Psoas muscle (tissue), 8 donors: ENCODE measurements at places on chromosomes 4 and X. TPM values are rescaled to one million over a fixed set of nuclear protein-coding genes. Genes with fewer than 3 reads are reported as not detected.
A peak's percentile ranks its signal among the peaks of the same experiment; 100 is the strongest.

DNA sequence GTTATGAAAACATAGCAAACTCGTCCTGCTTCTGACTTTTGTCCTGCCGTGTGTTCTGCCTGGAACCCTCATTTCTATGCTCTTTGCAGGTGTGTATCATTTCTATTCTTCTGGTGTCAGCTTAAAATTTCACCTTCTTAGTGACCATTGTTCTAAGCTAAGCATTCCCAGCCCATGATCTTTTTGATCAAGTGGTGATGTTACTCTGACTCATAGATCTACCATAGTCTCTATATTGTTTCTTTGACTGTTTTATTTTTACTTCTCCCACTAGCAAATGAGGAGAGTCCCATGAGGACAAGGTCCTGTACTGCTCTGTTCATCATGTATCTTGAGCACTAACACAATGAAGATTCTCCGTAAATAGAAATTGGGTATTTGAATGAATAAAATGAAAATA lies 14.1 kb upstream of the CXCL6 start:
- no peak for DNase-seq

Gene CENPE
- polyA plus RNA-seq: 0.25 TPM

DNA sequence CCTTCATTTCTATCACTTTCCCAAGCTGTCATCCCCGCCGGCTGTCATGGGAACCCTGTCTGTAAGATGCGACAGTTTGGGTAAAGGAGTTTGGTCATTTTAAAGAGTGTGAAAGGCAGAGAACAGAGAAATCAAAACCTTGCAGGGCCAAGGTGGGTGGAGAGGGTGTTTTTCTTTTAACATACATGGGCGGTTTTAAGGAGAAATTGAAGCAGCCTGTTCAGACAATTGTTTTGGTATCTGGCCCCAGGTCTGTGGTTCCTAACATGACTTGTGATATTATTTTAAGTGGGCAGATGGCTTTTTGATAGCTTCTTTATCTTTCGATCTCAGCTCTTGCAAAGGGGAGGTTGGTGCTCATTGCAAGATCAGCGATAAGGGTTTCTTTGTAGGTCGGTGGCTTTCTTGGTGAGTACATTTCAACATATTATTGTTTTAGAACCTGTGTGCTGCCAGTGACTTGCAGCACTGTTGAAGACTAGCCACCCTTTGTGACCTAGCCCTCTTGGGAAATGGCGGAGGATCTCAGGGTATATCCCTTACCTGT lies 3.7 kb downstream of the PPP1R3F start:
- DNase-seq: no peak

- no peak for DNase-seq
Observed at GRCh38 chrX:41931591-41931990, 8.2 kb upstream of the CASK start.

Gene CCKAR
- polyA plus RNA-seq: not detected

DNA sequence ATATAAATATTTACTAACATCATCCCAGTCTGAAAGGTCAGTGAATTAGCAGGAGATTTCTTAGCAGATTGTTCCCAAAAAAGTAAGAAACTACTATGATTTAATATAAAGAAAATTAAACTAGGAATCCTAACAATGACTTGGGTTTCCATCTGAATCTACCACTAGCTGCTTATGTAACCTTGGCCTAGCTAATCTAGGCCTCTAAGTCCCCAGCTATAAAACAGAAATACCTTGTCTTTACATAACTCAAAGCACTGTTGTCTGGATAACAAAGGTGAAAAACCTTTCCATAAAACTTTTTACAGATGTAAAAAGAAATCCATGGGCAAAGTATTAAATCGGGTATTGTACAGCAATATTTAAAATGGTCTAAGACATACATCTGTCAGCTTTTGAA lies 3.0 kb downstream of the FBXL5 start:
- no peak for DNase-seq

Gene UGT2B7
- polyA plus RNA-seq: not detected

DNA sequence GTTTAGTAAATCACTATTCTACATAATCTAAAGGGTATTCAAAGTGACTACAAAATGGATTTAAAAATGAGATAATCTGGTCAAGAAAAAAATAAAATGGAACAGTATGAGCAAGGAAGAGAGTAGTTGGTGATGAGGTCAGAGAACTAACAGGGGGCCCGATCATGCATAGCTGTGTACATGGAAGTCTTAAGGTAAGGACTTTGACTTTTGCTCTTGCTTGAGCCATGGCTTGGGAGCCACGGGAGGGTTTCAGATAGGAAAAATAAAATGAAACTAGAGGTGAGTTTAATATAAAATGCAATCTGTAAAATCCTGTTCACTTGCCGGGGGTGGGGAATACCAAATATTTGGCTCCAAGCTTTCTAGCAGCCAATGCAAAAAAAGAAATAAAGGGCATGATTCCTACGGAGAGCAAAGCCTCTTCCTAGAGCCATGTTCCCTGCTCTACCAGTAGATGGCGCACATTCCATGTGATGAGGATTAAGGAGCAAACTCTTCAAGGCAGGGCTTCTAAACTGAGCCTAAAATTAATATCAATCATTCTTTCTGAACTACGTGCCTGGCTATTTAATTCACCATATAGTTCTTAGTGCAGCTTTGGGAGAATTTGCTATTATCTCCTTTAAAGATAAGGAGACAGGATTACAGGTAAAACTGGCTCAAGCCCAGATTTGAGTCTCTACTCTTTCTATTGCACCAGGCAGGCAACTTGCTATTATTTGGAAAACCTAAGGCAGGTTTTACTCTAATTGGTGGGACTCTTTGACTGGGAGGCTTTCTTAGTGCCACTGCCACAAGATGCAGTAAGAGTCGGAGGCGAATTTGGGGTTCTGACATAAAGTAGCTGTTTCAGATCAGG lies 6.8 kb upstream of the CLCN5 start:
- no peak for DNase-seq

Gene NXF2B
- not detected for polyA plus RNA-seq

Gene UGT2B10
- not detected for polyA plus RNA-seq

DNA sequence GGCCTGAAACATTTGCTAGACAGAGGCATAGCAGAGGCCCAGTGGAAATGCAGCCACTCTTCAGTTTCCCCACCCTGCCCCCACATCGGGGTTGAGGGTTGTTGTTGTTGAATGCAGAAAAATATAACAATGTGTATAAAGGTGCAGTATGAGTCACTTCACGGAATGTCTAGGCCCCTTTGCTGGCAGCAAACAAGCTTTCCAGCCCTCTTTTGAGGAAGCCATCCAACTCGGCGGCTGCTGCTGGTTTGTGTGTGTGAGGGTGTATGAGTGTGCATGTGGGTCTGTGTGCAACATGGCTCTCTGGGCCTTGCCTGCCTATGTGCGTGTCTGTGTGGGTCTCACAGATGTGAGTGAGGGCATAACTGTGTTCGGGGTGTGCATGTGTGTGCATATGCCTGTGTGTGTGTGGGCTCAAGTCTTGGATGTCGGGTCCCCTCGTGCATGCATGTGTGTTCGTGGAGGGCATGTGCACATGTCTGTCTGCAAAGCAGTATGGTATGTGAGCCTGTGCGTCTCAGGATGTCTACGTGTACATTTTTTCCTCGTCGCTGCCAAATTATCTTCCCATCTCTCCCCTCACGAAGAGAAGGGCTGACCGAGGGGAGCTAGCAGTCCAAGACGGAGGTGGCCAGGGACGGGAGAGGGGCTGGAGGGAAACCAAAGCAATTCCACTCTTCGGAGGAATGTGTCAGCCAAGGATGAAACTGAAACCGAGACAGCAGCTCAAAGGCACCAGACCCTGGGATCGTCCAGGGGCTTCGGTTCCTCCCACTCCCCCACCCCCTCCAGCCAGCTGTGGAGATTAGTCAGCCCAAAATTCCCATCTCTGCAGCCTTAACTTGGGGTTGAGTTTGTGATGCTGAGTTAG lies 8.4 kb upstream of the ELF4 start:
- no peak for DNase-seq

Gene CSAG3
- not detected for polyA plus RNA-seq

Gene FRMD7
- polyA plus RNA-seq: not detected

DNA sequence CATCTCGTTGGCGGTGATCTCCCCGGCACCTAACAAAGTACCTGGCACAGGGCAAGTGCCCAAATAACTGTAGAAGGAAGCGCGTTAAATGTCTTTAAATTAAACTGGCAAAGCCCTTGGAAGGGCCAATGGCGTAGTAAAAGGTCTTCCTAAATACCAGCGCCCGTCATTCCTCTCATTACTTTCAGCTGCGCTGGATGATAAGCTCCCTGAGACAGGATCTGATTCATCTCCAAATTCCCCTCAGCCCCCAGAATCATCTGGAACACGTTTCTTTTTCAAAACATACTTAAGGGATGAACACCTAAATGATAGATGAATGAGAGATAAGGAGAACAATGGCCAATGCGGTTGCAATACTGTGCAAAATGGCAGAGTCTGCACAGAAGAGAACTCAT lies 95.1 kb downstream of the AFAP1 start:
- no peak for DNase-seq

Gene GLOD5
- not detected for polyA plus RNA-seq

DNA sequence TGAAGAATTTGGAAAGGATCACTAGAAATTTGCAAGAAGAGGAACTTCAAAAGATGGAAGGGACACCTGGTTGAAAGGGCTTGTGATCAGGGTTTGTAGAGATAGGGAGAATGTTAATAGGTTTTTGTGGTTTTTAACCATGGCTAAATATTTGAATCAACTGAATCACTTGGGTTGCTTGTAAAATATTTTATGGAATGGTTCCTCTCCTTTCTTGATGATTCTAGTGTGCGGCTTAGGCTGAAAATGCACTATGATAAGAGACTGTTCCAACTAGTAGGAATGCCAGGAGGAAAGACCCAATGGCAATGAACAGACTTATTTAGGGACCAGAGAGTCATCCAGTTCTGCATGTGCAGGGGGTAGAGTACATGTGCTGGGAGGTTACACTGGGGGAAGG lies 408.2 kb downstream of the ARHGAP24 start:
- no peak for DNase-seq

DNA sequence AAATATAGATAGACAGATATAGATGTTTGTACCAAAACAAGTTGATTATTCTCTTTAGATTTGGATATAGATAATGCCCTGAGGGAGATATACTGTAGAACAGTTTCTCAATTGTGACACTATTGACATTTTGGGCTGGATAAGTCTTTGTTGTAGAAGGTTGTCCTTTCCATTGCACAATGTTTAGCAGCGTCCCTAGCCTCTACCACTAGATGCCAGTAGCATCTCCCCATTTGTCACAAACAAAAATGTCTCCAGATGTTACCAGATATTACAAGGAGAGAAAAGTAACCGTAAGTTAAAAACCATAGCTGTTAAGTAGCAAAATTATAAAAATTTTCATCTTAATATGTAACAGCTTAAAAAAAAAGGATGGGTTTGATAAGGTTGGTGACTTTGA lies 2595.3 kb downstream of the ARAP2 start:
- DNase-seq: no peak

DNA sequence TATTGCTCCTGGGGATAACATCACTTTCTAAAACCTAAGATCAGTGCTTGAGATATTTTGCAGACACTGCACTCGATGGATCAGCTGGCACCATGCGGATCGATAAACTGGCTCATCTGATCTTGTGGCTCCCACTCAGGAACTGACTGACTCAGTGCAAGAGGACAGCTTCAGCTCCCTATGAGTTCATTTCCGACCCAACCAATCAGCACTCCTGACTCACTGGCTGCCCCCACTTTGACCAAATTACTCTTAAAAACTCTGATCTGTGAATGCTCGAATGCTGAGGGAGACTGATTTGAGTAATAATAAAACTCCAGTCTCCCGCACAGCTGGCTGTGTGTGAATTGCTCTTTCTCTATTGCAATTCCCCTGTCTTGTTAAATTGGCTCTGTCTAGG lies 110.1 kb downstream of the ANAPC4 start:
- DNase-seq: no peak

- no peak for DNase-seq
Observed at GRCh38 chr4:145315811-145316225, 135.4 kb upstream of the OTUD4 start.

DNA sequence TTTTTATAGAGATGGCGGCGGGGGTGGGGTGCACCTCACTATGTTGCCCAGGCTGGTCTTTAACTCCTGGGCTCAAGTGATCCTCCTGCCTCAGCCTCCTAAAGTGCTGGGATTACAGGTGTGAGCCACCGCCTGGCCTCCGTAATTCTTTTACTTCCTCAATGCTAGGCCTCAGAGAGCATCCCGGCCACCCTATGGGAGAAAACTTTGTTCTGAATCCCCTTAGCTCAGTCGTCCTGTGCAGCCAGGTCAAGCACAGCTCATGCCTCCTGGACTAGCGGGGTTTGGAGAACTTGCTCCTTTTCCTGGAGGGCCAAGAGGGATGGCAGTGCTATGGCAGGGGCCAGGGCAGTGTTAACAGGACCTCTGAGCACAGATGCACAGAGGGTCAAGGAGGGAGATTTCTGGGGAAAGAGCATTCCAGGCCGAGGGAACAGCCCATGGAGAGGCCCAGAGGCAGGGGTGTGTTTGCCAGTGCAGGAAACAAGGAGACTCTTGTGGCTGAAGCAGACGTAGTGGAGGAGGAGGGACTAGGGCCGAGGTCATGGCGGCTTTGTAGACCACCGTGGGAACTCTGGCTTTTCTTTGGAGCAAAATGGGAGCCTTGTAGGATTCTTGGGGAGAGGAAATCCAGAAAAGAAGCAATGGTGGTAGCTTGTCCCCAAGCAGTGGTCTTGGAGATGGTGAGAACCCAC lies 9.8 kb upstream of the TNIP2 start:
- DNase-seq: peak; percentile 19

Gene USP17L12
- not detected for polyA plus RNA-seq

DNA sequence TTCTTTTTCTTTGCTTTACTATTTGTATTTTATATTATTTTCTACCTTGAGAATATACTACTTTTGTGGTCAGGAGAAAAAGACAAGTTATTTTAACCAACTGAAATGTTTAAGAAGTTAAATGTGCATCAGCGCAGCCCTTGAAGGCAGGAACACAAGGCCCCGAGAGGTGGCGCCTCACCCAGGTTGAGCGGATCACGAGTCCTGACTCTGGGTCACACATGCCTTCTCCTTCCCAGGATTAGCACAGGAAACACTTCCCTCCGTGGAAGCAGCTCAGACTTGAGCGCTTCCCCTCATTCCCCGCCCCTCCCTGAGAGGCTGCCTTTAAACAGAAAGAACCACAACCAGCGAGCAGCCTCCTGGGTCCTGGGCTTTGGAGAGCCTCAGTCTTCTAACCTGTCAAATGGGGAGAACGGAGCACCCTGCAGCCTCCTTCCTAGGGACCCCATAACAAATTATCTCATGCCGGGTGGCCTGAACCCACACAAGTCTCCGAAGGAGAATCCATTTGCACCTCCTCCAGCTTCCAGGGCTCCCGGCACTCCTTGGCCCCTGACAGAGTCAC lies 217.6 kb downstream of the AFAP1 start:
- DNase-seq: no peak
